Upper lobe of right lung (tissue), 1 donor: ENCODE measurements at places on chromosomes 1 and 21. TPM values are rescaled to one million over a fixed set of nuclear protein-coding genes. Genes with fewer than 3 reads are reported as not detected.
A peak's percentile ranks its signal among the peaks of the same experiment; 100 is the strongest.

The ARL8A gene
- 106 TPM for total RNA-seq

The CTSE gene
- total RNA-seq: 85.8 TPM

The LCE1D gene
- not detected for total RNA-seq

The TESK2 gene
- total RNA-seq: 8.4 TPM

The ARHGEF16 gene
- total RNA-seq: 12.2 TPM

The MAP3K7CL gene
- 7.6 TPM for total RNA-seq

The CHAF1B gene
- total RNA-seq: 0.67 TPM

The SIK1 gene
- 55.2 TPM for total RNA-seq

The AXDND1 gene
- not detected for total RNA-seq

The SLC25A33 gene
- 4.9 TPM for total RNA-seq

The DCDC2B gene
- total RNA-seq: not detected

The HLX gene
- 14.9 TPM for total RNA-seq

The S100A7A gene
- total RNA-seq: not detected

The AADACL4 gene
- total RNA-seq: not detected

- H3K27me3 ChIP-seq: no peaks in the 10 kb centered on the region
- peak; percentile 79 for DNase-seq
- peaks cover 51% of the 10 kb centered on the region for H3K4me1 ChIP-seq
- peak overlapping the region; percentile 75 for H3K27ac ChIP-seq
- no peak overlapping the region for H3K4me3 ChIP-seq
These were observed 23.7 kb upstream of the TNFRSF1B start for GRCh38 chr1:12142891-12143630.

GRCh38 chr1:59549066-59549837 is 252.4 kb downstream of the FGGY start:
- H3K4me3 ChIP-seq: no peak overlapping the region
- no peak for DNase-seq
- H3K4me1 ChIP-seq: peaks cover 6% of the 10 kb centered on the region
- H3K36me3 ChIP-seq: no peaks in the 10 kb centered on the region

DNA sequence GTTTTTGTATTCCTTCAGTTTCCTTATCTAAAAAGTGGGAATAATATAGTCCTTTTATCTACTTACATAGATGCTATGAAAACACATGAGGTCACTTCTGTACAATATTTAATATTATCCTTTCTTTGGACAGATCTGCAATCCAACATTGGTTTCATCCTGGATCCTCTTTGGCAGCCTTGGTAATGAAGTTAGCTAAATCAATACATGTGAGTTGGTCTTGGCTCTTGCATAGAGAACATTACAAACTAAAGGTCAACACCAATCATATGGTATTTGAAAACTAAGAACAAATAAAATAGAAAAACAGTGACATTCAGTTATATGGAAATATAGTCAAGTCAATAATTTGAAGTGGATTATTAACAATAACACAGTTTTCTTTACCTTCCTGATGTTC is 3.2 kb upstream of the EDEM3 start:
- H3K4me3 ChIP-seq: no peak overlapping the region
- H3K36me3 ChIP-seq: no peaks in the 10 kb centered on the region

DNA sequence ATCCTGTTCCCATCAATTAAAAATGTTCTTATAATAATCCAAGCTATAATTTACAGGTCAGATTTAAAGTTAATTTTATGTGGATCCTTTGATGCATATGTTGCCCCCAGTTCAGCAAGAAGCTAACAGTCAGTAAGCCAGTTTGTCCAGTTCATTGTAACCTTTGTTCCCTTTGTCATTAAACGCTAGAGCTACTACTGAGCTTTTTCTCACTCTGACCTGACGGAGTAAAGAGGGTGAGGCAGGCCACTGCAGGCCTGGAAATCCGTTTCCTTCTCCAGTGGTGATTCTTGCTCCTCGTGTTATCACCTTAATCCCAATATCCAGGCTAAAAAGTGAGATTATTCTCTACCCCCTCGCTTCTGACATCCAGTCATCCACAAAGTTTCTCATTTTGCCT is 10.2 kb downstream of the YBX1 start:
- peaks cover 30% of the 10 kb centered on the region for H3K36me3 ChIP-seq
- no peak overlapping the region for H3K4me3 ChIP-seq
- peaks cover 47% of the 10 kb centered on the region for H3K4me1 ChIP-seq

GRCh38 chr1:42891465-42892138 is 45.2 kb downstream of the ZNF691 start:
- DNase-seq: peak; percentile 71
- no peak overlapping the region for H3K4me3 ChIP-seq
- H3K36me3 ChIP-seq: no peaks in the 10 kb centered on the region
- H3K4me1 ChIP-seq: no peaks in the 10 kb centered on the region

DNA sequence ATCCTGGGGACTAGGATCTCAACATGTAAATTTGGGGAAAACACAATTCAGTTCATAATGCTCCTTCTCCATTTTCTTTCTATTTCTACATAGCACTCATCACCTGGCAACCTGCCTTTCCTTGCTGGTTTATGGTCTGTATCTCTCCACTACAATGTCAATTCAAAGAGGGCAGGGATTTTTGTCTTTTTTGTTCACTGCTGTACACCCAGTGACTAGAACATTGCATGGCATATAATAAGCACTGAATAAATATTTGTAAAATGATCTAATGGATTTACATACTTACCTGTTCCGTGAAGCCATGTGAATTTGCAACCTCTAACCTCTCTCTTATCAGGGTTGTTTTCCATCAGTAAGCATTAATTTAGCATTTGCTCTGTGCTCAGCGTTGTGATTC is 27.4 kb upstream of the TBX15 start:
- no peak overlapping the region for H3K27ac ChIP-seq
- no peak overlapping the region for H3K4me3 ChIP-seq
- no peaks in the 10 kb centered on the region for H3K27me3 ChIP-seq
- H3K36me3 ChIP-seq: no peaks in the 10 kb centered on the region
- no peak for DNase-seq

DNA sequence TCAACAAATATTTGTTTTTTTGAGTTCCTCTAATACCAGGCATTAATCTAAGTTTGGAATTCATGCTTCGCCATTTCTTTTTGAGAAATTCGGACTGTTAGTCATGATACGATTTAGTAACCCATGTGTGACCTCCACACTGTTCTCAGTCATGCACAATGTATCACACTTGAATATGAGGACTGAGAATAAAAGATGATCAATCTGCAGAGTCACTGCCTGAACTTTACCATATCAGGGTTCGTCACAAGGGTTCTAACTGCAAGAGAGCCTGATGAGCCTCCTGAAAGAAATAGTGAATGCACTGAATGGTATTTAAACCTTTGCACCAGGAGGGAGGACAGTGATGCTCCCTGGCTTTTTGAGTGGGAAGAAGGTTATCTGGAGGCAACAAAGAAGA is 10.9 kb upstream of the FASLG start:
- no peak overlapping the region for H3K4me3 ChIP-seq
- H3K4me1 ChIP-seq: no peaks in the 10 kb centered on the region
- DNase-seq: no peak
- H3K27ac ChIP-seq: no peak overlapping the region
- no peaks in the 10 kb centered on the region for H3K27me3 ChIP-seq
- H3K36me3 ChIP-seq: no peaks in the 10 kb centered on the region

GRCh38 chr1:22141554-22142314 is 1.2 kb downstream of the WNT4 start:
- peaks cover 25% of the 10 kb centered on the region for H3K27me3 ChIP-seq
- no peaks in the 10 kb centered on the region for H3K36me3 ChIP-seq
- no peak overlapping the region for H3K27ac ChIP-seq
- peak overlapping the region; percentile 54 for H3K4me3 ChIP-seq
- H3K4me1 ChIP-seq: peaks cover 13% of the 10 kb centered on the region

DNA sequence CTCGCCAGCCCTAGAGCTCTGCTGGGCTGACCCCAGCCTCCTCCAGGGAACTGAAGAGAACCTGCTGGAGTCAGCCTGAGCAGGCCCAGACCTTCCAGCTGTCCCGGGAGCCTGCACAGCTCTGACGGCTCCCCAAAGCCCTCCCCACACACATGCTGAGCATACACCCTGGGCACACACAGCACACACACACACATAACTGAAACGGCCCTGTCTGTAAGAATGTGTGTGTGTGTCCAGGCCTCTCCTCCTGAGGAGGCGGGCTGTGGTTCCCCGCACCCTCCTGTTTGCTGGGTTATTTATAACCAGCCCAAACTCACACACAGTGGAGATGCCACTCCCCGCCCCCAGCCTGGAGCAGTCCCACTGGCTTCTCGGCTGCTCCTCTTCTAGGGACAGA is 20.2 kb downstream of the SDC3 start:
- no peak for DNase-seq
- peak overlapping the region; percentile 65 for H3K27ac ChIP-seq
- H3K27me3 ChIP-seq: no peaks in the 10 kb centered on the region
- H3K4me3 ChIP-seq: no peak overlapping the region
- peaks cover 18% of the 10 kb centered on the region for H3K4me1 ChIP-seq
- no peaks in the 10 kb centered on the region for H3K36me3 ChIP-seq

- peak overlapping the region; percentile 16 for H3K4me3 ChIP-seq
- H3K27me3 ChIP-seq: no peaks in the 10 kb centered on the region
- peaks cover 51% of the 10 kb centered on the region for H3K4me1 ChIP-seq
- H3K27ac ChIP-seq: peak overlapping the region; percentile 83
These were observed 140.2 kb upstream of the HOOK1 start for GRCh38 chr1:59674595-59674994.

- H3K27me3 ChIP-seq: no peaks in the 10 kb centered on the region
- peaks cover 16% of the 10 kb centered on the region for H3K4me1 ChIP-seq
- H3K36me3 ChIP-seq: no peaks in the 10 kb centered on the region
- peak overlapping the region; percentile 99 for H3K27ac ChIP-seq
- peak overlapping the region; percentile 71 for H3K4me3 ChIP-seq
These were observed 107.3 kb upstream of the HNRNPU start for GRCh38 chr1:244971552-244972216.

- peaks cover 17% of the 10 kb centered on the region for H3K4me1 ChIP-seq
- peak overlapping the region; percentile 93 for H3K27ac ChIP-seq
- H3K36me3 ChIP-seq: peaks cover 11% of the 10 kb centered on the region
- no peaks in the 10 kb centered on the region for H3K27me3 ChIP-seq
- peak overlapping the region; percentile 96 for H3K4me3 ChIP-seq
- DNase-seq: no peak
These were observed 675 bp downstream of the MYSM1 start for GRCh38 chr1:58699011-58699762.

- H3K36me3 ChIP-seq: peaks cover 54% of the 10 kb centered on the region
- no peaks in the 10 kb centered on the region for H3K27me3 ChIP-seq
- H3K27ac ChIP-seq: no peak overlapping the region
- no peaks in the 10 kb centered on the region for H3K4me1 ChIP-seq
- no peak overlapping the region for H3K4me3 ChIP-seq
- DNase-seq: no peak
These were observed 148.6 kb upstream of the CD34 start for GRCh38 chr1:208059409-208060001.

- peaks cover 4% of the 10 kb centered on the region for H3K4me1 ChIP-seq
- H3K27ac ChIP-seq: no peak overlapping the region
- H3K27me3 ChIP-seq: no peaks in the 10 kb centered on the region
These were observed 187.8 kb upstream of the HP1BP3 start for GRCh38 chr1:20974951-20975350.

GRCh38 chr1:11045428-11046269 is 1.4 kb downstream of the MASP2 start:
- H3K4me3 ChIP-seq: no peak overlapping the region
- DNase-seq: peak; percentile 63
- no peaks in the 10 kb centered on the region for H3K36me3 ChIP-seq
- no peaks in the 10 kb centered on the region for H3K27me3 ChIP-seq
- no peak overlapping the region for H3K27ac ChIP-seq
- H3K4me1 ChIP-seq: no peaks in the 10 kb centered on the region

- no peak for DNase-seq
- H3K36me3 ChIP-seq: no peaks in the 10 kb centered on the region
- no peak overlapping the region for H3K27ac ChIP-seq
These were observed 354.3 kb downstream of the SRGAP2C start for GRCh38 chr1:121538943-121539575.

- peaks cover 14% of the 10 kb centered on the region for H3K4me1 ChIP-seq
- H3K27me3 ChIP-seq: no peaks in the 10 kb centered on the region
- no peak overlapping the region for H3K27ac ChIP-seq
- H3K4me3 ChIP-seq: no peak overlapping the region
- H3K36me3 ChIP-seq: peaks cover 74% of the 10 kb centered on the region
- no peak for DNase-seq
These were observed 9.7 kb downstream of the RPL11 start for GRCh38 chr1:23701310-23701709.

- no peaks in the 10 kb centered on the region for H3K36me3 ChIP-seq
- no peak overlapping the region for H3K4me3 ChIP-seq
- no peaks in the 10 kb centered on the region for H3K27me3 ChIP-seq
- no peak for DNase-seq
- no peak overlapping the region for H3K27ac ChIP-seq
These were observed 27.0 kb downstream of the COL18A1 start for GRCh38 chr21:45431781-45432572.

- H3K27ac ChIP-seq: no peak overlapping the region
- H3K4me3 ChIP-seq: no peak overlapping the region
- no peaks in the 10 kb centered on the region for H3K27me3 ChIP-seq
- peaks cover 15% of the 10 kb centered on the region for H3K4me1 ChIP-seq
These were observed 17.3 kb upstream of the EPS8L3 start for GRCh38 chr1:109780982-109781381.

- H3K27me3 ChIP-seq: no peaks in the 10 kb centered on the region
- peaks cover 4% of the 10 kb centered on the region for H3K4me1 ChIP-seq
- peak overlapping the region; percentile 70 for H3K4me3 ChIP-seq
- no peak overlapping the region for H3K27ac ChIP-seq
- no peak for DNase-seq
These were observed 1.2 kb downstream of the NEGR1 start for GRCh38 chr1:72281144-72281543.

DNA sequence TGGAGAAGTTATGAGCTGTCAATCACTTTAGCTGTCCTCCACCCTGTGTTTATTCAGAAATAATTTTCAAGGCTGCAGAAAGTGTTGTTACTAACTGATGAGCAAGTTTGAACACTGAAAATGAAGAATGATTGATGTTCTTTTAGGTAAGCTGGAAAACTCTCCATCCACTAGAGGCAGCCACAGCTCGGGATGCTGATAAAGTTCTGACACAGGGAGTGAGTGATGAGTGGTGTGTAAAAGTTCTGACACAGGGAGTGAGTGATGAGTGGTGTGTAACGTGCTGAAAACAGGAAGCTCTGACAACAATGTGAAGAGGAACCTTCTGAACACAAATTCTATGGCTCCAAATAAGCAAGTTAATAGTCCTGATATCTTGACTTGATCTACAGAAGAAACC is 197.5 kb upstream of the PTBP2 start:
- H3K27me3 ChIP-seq: no peaks in the 10 kb centered on the region
- H3K27ac ChIP-seq: no peak overlapping the region
- no peak for DNase-seq
- no peak overlapping the region for H3K4me3 ChIP-seq
- no peaks in the 10 kb centered on the region for H3K36me3 ChIP-seq

- peak overlapping the region; percentile 36 for H3K27ac ChIP-seq
- H3K36me3 ChIP-seq: no peaks in the 10 kb centered on the region
- H3K4me3 ChIP-seq: no peak overlapping the region
- H3K27me3 ChIP-seq: no peaks in the 10 kb centered on the region
- DNase-seq: no peak
- H3K4me1 ChIP-seq: peaks cover 47% of the 10 kb centered on the region
These were observed 28.1 kb upstream of the WASF2 start for GRCh38 chr1:27517907-27518718.

GRCh38 chr21:22352088-22352487 is 1353.9 kb downstream of the NCAM2 start:
- H3K4me3 ChIP-seq: no peak overlapping the region
- no peaks in the 10 kb centered on the region for H3K4me1 ChIP-seq
- no peaks in the 10 kb centered on the region for H3K27me3 ChIP-seq
